Progenitor cell of endocrine pancreas (in vitro differentiated cells): ENCODE measurements at places on chromosomes 5 and 9.
A peak's percentile ranks its signal among the peaks of the same experiment; 100 is the strongest.

DNA sequence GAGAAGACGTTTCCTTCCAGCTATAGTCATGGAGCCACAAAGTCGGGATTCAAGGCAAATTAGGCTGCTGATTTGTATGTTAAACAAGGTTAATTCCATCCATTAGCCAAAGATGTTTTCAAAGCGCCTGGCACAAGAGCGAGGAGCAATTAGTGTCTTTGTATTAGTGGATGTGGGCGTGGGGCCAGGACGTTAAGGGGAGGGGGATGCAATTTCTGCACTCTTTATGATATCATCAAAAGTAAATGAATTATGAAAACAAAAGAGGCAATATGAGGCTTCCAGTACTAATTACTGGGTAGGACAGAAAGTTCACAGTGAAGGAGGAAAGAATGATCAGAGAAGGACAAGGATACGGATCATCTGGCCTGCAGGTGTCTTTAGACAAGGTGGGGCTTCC is 230.9 kb upstream of the MSX2 start:
- no peak overlapping the region for H3K27ac ChIP-seq
- no peak overlapping the region for H3K4me3 ChIP-seq
- DNase-seq, result no peak
- H3K27me3 ChIP-seq, result peaks cover 10% of the 10 kb centered on the region

- peaks cover 39% of the 10 kb centered on the region for H3K4me1 ChIP-seq
- H3K4me3 ChIP-seq, result no peak overlapping the region
- no peak for DNase-seq
- H3K27ac ChIP-seq, result no peak overlapping the region
- peaks cover 3% of the 10 kb centered on the region for H3K36me3 ChIP-seq
Measured at GRCh38 chr9:72130321-72130720, 18.9 kb upstream of the GDA start.

- no peaks in the 10 kb centered on the region for H3K27me3 ChIP-seq
- H3K36me3 ChIP-seq, result peaks cover 8% of the 10 kb centered on the region
- H3K4me1 ChIP-seq, result peaks cover 46% of the 10 kb centered on the region
- no peak for DNase-seq
- H3K4me3 ChIP-seq, result no peak overlapping the region
Measured at GRCh38 chr5:74625742-74626241, 14.7 kb downstream of the ENC1 start.

DNA sequence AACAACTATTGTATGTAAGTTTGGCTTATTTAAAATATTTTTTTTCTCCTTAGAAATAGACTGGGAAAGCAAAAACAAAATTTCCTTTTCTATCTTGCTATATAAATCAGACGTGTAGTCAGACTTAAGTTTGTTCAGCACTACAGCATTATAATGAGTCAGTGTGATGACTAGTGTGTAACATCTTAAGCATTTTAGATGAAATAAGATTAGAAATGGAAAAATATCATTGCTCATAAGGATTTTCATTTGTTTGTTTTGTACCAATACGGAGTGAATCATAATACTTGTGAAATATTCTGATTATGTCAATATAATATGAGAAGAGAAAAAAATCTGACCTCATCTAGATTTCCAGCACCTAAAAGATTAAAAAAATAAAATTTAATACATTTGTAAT is 64.7 kb upstream of the RICTOR start:
- H3K4me3 ChIP-seq, result no peak overlapping the region
- H3K36me3 ChIP-seq, result no peaks in the 10 kb centered on the region
- DNase-seq, result no peak
- H3K27me3 ChIP-seq, result no peaks in the 10 kb centered on the region
- H3K27ac ChIP-seq, result no peak overlapping the region
- no peaks in the 10 kb centered on the region for H3K4me1 ChIP-seq

- no peak overlapping the region for H3K27ac ChIP-seq
- no peaks in the 10 kb centered on the region for H3K36me3 ChIP-seq
- H3K27me3 ChIP-seq, result peaks cover 15% of the 10 kb centered on the region
- H3K4me1 ChIP-seq, result peaks cover 20% of the 10 kb centered on the region
Measured at GRCh38 chr9:96069629-96070220, 194.2 kb downstream of the ERCC6L2 start.

- DNase-seq, result no peak
- peaks cover 3% of the 10 kb centered on the region for H3K27me3 ChIP-seq
- no peak overlapping the region for H3K27ac ChIP-seq
- no peaks in the 10 kb centered on the region for H3K4me1 ChIP-seq
- H3K4me3 ChIP-seq, result no peak overlapping the region
Measured at GRCh38 chr5:425714-426113, 17.3 kb upstream of the EXOC3 start.

- H3K4me1 ChIP-seq, result peaks cover 22% of the 10 kb centered on the region
- H3K4me3 ChIP-seq, result no peak overlapping the region
- no peaks in the 10 kb centered on the region for H3K36me3 ChIP-seq
- no peaks in the 10 kb centered on the region for H3K27me3 ChIP-seq
- DNase-seq, result no peak
- H3K27ac ChIP-seq, result peak overlapping the region; percentile 56
Measured at GRCh38 chr9:134213508-134213850, 49.1 kb upstream of the RNU6ATAC start.

GRCh38 chr5:157030692-157031091 is 28.2 kb downstream of the HAVCR1 start:
- no peaks in the 10 kb centered on the region for H3K36me3 ChIP-seq
- no peaks in the 10 kb centered on the region for H3K27me3 ChIP-seq
- DNase-seq, result no peak
- peak overlapping the region; percentile 49 for H3K27ac ChIP-seq

GRCh38 chr9:132517815-132518550 is 64.4 kb upstream of the BARHL1 start:
- no peaks in the 10 kb centered on the region for H3K36me3 ChIP-seq
- no peak for DNase-seq
- H3K4me1 ChIP-seq, result no peaks in the 10 kb centered on the region
- H3K4me3 ChIP-seq, result no peak overlapping the region

- DNase-seq, result no peak
- H3K27me3 ChIP-seq, result no peaks in the 10 kb centered on the region
- no peaks in the 10 kb centered on the region for H3K36me3 ChIP-seq
- peaks cover 24% of the 10 kb centered on the region for H3K4me1 ChIP-seq
Measured at GRCh38 chr5:83337453-83338035, 134.0 kb upstream of the VCAN start.

- DNase-seq, result no peak
- H3K4me3 ChIP-seq, result no peak overlapping the region
- no peaks in the 10 kb centered on the region for H3K36me3 ChIP-seq
Measured at GRCh38 chr9:27110181-27110580, 1.2 kb downstream of the TEK start.

- peaks cover 30% of the 10 kb centered on the region for H3K27me3 ChIP-seq
- H3K27ac ChIP-seq, result no peak overlapping the region
- H3K4me3 ChIP-seq, result no peak overlapping the region
- H3K36me3 ChIP-seq, result no peaks in the 10 kb centered on the region
- DNase-seq, result no peak
Measured at GRCh38 chr9:130992682-130993032, 16.3 kb upstream of the LAMC3 start.

GRCh38 chr5:14219800-14220512 is 76.8 kb downstream of the TRIO start:
- no peak overlapping the region for H3K4me3 ChIP-seq
- no peaks in the 10 kb centered on the region for H3K27me3 ChIP-seq
- no peak overlapping the region for H3K27ac ChIP-seq
- H3K36me3 ChIP-seq, result no peaks in the 10 kb centered on the region

- H3K27ac ChIP-seq, result no peak overlapping the region
- no peaks in the 10 kb centered on the region for H3K36me3 ChIP-seq
- H3K27me3 ChIP-seq, result no peaks in the 10 kb centered on the region
- no peaks in the 10 kb centered on the region for H3K4me1 ChIP-seq
Measured at GRCh38 chr5:126186210-126186609, 237.0 kb upstream of the GRAMD2B start.
